Activated T-cell treated with anti-CD3 and anti-CD28 coated beads for 48 hours (primary cell): ENCODE measurements at places on chromosomes 1 and 21.

GRCh38 chr1:97351846-97352245 is 569.0 kb downstream of the DPYD start:
- DNase-seq = no peak

DNA sequence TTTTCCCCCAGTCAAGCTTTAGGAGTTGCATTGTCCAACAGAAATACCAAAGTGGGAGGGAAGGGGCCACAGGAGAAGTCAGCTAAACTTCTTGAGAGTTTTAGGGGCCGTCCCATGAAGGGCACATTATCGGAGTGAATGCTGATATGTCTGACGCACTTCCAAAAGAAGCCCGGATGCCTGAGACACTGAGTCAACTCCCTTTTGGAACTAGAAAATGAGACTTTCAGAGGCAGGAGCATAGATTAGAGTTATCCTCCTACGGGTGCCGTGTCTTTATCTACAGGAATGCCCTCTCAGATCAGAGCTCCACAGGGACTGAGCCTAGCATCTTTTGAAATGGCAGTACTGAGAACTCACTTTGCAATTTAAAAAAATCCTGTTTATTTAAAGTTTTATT is 13.1 kb downstream of the ACTN2 start:
- DNase-seq = no peak

DNA sequence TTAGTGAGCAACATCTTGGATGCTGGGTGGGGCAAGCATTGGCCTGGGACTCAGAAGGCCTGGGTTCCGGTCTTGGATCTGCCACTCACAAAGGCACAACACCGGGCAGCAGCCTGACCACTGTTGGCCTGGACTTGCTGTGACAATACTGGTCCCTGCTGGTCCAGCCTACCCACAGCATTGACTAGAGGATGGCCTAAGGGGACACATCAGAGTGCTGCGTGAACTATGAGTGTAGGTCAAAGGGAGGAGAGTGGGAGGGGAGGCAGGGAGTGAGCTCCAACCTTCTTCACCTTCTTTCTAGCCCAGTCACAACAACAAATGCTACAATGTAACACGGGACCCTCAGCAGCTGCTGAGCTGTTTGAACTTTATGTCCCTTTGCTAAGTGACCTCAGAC is 31.1 kb downstream of the TMEM50A start:
- DNase-seq = no peak

- no peak for DNase-seq
Measured at GRCh38 chr1:23525558-23526250, 5.3 kb downstream of the E2F2 start.

DNA sequence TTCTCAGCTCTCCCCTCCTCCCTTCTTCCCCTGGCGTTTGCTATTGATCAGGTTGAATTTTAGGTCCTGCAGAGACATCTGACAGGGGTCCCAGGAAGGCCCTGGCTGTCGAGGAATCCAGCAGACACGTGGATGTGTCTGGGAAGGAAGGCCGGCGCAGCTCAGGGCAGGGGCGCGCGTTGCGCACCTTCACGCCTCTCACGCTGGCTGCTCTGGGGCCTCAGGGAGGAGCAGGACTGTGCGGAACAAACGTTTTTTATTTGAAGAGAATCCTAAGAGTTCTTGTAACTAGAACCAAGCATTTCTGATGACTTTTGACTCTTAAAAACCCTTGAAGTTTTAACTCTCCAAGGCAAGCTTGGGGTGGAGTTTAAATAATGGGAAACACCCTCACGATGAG is 54.2 kb downstream of the SLC37A1 start:
- no peak for DNase-seq

- DNase-seq = no peak
Measured at GRCh38 chr1:231879296-231879695, 252.7 kb downstream of the DISC1 start.

DNA sequence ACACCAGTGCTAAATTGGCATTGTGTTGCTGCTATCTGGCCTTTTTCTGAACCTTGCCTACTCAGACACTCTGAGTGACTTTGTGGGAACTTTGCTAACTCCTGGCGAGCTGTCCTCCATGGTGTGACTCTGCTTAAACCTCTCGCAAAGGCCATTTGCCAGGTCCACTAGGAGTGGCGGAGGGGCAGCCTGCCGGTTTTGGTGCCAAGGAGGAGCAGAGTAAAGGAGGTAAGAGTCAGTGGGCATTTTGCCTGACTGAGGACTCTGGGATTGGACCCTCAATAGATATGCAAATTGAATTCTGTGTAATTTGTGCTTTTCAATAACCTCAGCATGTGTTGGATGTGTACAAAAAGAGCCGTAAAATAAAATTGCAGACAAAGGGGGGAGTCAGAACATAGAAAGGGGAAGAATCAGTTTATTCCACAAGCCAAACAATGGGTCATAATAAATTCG is 386.6 kb upstream of the NFIA start:
- DNase-seq = no peak

DNA sequence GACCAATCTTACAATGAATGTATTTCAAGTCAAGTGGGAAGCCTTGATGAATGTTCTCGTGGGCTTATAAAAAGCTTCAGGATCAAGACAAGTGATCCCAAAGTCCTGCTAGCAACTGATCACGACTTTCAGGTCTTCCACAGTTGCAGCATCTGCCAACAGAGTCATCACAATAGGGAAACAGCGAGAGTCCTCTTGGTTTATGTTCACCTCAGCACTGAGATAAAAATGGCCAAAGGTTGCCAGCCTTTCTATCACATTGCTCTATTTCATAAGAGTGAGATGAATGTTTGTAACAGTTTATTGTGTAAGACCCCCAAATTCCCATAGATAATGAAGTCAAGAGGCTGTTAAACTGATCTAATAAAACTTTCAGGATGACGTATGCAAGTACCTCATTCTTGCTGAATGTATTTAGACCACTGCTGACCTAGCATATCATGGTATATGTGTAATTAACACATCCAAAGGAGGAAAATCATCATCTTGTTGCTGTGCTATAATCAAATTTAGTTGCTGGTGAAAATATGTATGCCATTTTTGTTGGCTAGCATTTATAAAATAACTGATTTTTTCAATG is 150.6 kb downstream of the TGFBR3 start:
- DNase-seq = no peak

DNA sequence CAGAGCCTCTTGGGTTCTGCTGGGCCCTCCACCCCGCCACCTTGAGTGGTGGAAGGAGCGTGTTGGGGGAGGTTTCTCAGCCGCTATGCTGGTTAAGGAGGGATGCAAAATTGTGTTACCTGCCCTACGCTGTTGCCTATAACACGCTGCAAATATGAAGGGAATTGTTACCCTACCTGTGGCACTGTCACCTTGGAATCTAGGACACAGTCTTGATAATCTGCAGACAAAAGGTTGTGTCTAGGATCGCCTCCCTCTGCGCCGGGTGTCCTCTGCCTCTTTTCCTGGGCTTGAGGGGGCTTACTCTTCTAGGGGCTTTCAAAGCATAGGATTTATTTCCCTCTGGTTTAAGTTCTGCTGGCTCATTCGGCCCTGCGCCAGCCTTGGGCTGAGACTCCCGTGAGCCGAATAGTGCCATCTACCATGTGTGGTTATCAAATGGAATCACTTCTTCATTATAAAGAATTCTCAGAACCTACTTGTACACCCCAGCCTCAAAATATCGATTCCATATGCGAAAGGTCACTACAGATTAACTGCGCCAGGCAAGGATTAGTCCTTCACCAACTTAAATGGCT is 697 bp downstream of the SLC22A15 start:
- DNase-seq = no peak

DNA sequence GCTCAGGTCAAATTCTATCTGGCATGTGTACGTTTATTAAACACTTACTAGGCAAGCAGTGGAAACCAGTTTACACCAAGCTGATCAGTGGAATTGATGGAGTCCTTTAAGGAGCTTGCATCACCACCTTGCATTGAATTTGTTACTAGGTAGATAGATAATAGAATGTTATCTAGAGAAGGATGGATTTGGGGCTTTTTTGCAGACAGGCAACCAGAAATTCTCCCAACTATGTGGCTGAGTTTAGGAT is 44.9 kb downstream of the HHAT start:
- no peak for DNase-seq
